ENCODE measurements at places on chromosomes 2 and 18.

GRCh38 chr18:13369756-13370510 lies 151.4 kb downstream of the LDLRAD4 start:
- no peak for DNase-seq

DNA sequence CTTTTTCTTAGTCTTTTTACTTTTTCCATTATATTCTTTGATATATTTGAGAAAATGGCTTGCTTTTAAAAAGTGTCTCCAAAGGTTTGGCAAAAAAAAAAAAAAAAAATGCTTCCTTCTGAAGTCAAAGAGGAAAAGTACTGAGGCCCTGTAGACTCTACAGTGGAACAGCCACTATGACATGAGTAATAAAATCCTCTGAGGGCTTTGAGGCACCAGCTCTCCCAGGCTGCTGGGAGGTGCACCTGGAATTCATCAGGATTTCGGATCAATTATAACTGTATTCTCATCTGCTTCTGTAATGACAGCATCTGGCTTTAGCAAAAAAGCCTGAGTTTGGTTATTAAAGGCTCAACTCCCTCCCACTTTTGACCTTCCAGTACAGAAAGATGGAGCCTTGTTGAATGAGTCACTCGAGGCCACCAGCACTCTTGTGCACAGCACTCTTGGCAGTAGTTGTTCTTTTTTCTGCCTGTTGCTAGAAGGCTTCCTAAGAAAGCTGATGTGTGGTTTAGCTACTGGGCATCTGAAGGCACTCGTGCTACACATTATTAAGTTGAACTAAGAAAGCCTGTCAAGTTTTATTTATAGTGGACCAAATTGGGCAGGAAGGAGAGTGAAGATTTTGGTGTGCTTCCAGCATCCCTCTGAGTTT lies 131.3 kb downstream of the PRPF40A start:
- no peak for DNase-seq

- DNase-seq: no peak
These were observed 55.5 kb upstream of the ZDBF2 start for GRCh38 chr2:206218796-206219499.

DNA sequence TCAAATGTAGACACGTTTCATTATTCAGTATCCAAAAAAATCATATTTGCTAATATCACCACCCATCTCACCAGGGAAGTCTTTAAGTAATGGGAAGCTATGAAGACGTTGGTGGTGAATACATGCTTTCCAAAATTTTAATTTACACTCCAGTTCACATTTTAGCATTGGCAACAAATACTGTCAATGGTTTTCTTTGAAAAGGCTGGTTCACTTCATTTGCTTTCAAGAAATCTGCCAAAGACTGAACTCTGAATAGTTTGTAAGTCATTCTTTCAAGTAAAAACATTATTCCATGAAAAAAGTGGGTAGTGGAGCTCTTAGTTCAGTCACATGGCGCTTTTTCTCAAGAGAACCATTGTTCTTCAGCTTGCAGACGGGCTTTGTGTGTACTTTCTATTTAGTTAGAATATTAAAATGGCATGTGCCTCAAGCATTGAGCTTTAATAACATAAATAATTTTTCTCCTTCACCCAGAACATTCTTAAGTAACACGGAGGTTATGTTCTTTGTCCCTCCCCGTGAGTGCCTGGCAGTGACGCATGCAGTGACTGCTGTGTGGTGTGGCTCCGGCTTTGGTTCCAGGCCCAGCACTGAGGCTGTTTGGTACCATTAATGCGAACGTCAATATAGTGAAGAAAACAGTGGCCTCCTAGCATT lies 300.0 kb upstream of the HDAC4 start:
- DNase-seq: no peak

DNA sequence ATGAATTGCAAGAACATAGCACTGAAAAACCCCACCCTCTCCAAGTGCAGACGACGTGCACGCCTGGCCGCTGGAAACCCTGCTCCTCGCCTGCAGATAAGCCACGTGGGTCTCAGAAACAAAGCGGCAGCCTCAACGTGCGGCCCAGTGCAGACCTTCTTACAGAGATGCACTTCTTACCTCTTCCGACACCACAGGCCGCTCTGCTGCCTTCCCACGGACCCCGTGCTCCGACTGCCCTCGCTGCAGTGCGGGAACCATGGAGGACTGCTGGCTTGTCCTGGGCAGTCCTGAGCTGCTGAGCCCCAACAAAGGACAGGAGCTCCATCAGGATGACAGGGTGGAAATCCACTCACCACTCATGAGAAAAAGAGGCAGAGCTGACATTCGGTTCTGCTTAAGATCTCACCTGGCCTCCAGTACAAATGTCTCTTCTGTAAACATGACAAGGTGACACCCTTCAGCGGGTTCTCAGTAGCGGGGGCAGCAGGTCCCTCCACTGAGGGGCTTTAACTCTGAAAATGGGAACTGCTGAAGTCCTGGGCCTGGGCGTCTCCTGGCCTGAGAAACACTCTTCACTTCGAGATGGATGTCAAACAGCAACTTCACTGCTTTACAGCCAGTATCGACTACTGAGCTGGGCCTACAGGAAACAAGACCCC lies 6.2 kb downstream of the COPS9 start:
- DNase-seq: no peak

GRCh38 chr2:74548900-74549826 lies 4.6 kb downstream of the LOXL3 start:
- no peak for DNase-seq

- DNase-seq: no peak
These were observed 32.6 kb upstream of the SPAG16 start for GRCh38 chr2:213251618-213252017.

GRCh38 chr2:236568922-236569572 lies 578 bp upstream of the ACKR3 start:
- DNase-seq: no peak

DNA sequence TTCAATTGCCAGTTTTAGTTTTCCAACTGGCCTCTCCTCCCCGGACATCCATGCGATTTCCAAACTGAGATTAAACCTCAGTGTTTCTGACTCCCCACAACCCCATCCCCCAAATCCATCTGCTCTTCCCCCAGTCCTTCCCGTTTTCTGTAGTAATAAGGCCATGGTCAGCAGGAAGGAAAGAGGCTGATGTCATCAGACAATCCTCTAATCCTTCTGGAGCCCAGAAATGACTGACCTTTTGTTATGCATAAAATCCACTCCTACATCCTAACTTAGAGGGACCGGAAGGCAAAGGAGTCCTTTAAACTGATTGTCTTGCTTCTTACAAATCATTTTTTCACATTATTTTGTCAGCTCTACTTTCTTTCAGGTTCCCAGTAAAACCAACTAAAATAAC lies 155.8 kb downstream of the INO80D start:
- no peak for DNase-seq

GRCh38 chr2:23363831-23364230 lies 21.1 kb upstream of the KLHL29 start:
- DNase-seq: no peak

DNA sequence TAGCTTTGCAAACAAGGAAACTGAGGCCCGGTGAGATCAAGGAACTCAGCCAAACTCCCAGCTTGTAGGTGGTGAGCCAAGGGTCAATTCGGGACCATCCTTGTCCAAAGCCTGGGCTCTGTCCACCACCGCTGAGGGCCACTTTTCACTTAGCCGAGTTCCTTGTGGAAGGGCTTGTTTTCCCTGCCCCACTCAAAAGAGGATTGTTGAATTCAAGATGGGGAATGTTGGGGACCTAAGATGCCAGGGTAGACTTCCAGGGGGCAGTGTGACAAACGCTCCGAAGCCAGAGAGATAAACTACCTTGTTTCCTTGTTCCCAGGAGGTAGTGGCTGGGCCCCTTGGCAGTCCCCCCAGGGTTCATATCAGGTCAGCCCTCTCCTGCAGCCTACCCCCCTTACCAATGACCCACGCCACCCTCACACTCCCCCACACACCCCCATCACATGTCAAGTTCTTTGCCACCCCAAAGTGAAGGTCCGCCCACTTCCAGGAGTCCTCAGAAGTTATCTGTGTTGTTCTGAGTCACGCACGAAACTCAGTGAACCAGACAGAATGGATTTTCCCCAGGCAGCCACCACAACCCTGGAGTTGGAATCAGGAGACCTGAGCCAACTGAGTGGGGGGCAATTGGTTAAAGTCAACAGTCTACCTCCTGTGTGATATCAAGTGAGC lies 10.3 kb upstream of the ATOH8 start:
- no peak for DNase-seq

DNA sequence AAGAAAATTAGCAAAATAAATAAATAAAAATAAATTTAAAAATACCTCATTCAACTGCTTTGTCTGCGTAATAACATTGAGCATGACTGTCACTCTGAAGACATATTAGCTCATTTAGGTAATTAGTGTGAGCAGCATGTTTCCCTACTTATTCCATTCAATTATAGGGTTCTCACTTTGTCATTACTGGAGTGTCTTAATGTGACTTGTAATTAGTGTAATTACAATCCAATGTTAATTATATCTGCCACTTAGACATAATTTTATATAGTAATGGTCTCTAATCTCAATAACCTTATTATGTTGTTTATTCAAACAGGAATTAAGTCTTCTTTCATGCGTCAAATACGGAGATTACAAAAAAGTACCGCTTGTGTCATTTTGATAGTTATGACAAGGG lies 893.9 kb upstream of the ACVR2A start:
- DNase-seq: no peak

DNA sequence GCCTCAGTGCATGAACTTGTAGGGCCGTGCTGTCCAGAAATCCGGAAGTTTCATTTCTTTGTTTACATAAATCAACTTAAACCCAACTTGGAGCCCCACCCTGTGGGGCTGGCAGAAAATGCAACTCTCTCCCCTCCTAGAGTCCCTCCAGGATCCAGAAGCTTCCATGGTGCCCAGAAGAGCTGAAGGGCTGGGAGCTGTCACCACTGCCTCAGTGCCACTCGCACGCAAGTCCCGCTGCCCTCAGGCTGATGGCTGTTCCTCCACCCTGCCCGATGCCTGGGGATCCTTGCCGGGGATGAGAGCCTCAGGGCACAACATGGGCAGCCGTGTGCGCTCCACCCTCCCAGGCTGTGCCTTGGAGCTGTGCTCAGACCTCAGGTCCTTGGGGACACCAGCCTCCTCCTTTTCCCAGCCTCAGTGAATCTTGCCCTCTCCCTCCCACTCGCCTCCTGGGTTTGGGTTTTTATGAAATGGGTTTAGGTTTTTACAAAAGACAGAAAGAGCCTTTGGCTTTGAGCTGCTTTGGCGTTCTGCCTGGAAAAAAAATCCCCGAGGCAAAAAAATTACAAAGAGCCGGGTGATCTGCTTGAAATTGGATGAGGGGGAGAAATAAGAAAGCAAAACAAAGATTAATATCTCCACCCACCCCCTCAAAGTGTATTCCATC lies 155.2 kb downstream of the TWIST2 start:
- DNase-seq: no peak

- no peak for DNase-seq
These were observed 25.2 kb downstream of the PTRHD1 start for GRCh38 chr2:24768013-24768412.

DNA sequence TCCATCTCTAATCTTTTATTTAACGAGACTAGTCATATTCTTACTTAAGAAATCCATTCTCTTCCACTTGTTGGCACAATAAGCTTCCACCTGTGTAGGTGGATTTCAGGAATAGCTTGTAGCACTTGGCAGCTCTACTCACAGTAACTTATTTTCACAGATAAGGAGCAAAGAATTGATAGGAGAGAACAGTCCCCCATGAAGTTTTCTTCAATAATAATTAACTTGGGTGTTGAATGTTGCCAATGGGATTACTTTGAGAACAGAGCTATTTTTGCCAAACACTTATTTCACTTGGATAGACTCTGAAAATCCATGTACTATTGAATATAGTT lies 1388.6 kb upstream of the PIK3C3 start:
- no peak for DNase-seq

- no peak for DNase-seq
These were observed 54.6 kb downstream of the MERTK start for GRCh38 chr2:111952871-111953452.

DNA sequence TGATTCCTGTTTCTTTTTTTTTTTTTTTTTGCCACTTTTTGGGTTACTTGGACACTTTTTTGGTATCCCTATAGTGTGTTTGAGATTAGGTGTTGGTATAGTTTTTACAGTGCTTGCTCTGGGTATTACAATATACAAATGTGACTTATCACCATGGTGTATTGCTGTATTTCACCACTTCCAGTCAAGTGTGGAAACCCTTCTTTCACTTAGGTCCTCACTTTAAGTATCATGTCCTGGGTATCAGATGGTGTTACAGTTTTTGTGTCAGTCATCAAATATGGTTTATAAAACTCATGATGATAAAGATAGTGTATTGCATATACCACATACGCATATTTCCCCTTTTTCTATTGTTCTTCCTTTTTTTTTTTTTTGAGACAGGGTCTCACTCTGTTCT lies 1.8 kb downstream of the ATP9B start:
- DNase-seq: no peak

DNA sequence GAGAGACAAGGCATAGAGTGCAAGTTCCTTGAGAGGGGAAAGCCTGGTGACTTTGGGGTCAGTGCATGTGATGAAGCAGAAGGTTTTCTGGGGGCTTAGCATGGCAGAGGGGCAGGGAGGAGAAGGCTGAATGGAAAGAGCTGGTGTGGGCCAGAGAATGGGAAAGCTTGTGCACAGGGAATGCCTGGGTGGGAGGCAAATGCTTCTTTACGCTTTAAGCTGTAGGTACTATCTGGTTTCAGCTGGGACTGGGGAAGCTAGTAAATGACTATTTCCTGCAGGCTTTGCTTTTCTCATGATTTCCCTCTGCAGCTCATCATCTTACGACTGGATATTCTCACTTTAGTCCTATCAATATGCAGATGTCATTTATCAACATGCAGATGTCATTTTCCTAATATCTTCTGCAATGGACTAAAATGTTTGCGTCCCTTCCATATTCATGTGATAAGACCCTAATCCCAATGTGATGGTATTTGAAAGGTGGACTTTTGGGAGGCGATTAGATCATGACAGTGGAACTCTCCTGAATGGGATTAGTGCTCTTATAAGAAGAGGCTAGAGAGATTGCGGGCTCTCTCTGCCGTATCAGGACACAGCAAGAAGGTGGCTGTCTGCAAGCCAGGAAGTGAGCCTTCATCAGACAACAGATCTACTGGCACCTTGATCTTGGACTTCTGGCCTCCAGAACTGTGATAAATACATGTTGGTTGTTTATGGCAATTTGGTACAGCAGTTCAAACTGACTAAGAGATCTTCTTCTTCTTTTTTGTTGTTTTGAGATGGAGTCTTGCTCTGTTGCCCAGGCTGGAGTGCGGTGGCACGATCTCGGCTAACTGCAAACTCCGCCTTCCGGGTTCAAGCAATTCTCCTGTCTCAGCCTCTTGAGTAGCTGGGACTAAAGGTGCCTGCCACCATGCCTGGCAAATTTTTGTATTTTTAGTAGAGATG lies 50.1 kb downstream of the MYCN start:
- no peak for DNase-seq

- peak; percentile 33 for DNase-seq
These were observed 722 bp downstream of the APOB start for GRCh38 chr2:21042958-21043743.

GRCh38 chr2:160029270-160029628 lies 33.2 kb downstream of the PLA2R1 start:
- DNase-seq: no peak

- DNase-seq: peak; percentile 53
These were observed 23.6 kb upstream of the HES6 start for GRCh38 chr2:238263204-238264071.

- DNase-seq: no peak
These were observed 78.3 kb downstream of the RNF144A start for GRCh38 chr2:6995391-6996097.

- DNase-seq: no peak
These were observed 33.6 kb downstream of the PLCL1 start for GRCh38 chr2:197838036-197838435.

- DNase-seq: no peak
These were observed 523.4 kb upstream of the FANCL start for GRCh38 chr2:58764338-58765104.

Measured in stimulated activated CD8-positive, alpha-beta memory T cell treated with anti-CD3 and anti-CD28 coated beads, Interleukin-12 subunit alpha, Interleukin-12 subunit beta, amount 100 ng/mL, for 1 hour (primary cell).